ENCODE measurements at places on chromosomes 1 and 21. TPM values are rescaled to one million over a fixed set of nuclear protein-coding genes. Genes with fewer than 3 reads are reported as not detected.

CTTNBP2NL gene
- 0.07 TPM for total RNA-seq

- DNase-seq, result no peak
Measured at GRCh38 chr21:34132926-34133325, 59.5 kb downstream of the MRPS6 start.

SLC2A5 gene
- not detected for total RNA-seq

DNA sequence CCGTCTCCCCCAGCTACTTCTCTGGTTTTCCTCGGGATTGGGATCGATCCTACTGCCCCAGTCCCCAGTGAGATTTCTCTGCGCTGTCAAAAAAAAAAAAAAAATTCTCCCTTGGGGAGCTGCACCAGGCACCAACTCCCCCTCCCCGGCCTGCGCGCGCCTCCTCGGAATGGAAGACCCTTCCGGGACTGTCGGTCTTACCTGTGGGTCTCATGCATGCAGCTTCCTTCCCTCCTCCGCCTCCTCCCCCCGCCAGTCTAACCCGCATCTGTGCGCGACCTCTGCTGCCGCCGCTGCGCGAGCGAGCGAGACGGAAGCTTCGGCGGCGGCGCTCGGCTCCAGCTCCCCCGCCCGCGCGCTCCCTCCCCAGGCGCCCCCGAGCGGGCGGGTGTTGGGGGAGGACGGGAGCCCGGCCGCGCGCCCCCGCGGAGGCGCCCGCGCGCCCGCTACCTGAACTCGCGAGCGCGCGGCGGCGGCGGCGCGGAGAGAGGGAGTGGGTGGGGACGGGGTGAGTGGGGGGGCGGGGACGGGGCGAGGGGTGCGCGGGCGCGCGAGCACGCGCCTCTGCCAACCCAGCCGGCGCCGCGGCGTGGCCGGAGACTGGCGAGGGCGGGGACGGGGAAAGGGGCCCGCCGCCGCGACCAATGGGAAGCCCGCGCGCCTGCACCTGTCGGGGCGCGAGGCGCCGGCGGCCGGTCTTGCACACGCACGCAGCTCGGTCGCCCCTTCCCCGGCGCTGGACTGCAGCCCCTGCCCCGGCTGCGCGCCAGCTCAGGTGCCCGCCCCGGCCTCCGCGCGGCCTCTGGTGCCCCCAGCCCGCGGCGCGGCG is at the start of gene SUSD4:
Gene SUSD4 (minus strand): TSS at position 321 of the 829 bp plus-strand sequence. CDS start 751 bp downstream, outside the sequence.
- peak; percentile 87 for DNase-seq

DNA sequence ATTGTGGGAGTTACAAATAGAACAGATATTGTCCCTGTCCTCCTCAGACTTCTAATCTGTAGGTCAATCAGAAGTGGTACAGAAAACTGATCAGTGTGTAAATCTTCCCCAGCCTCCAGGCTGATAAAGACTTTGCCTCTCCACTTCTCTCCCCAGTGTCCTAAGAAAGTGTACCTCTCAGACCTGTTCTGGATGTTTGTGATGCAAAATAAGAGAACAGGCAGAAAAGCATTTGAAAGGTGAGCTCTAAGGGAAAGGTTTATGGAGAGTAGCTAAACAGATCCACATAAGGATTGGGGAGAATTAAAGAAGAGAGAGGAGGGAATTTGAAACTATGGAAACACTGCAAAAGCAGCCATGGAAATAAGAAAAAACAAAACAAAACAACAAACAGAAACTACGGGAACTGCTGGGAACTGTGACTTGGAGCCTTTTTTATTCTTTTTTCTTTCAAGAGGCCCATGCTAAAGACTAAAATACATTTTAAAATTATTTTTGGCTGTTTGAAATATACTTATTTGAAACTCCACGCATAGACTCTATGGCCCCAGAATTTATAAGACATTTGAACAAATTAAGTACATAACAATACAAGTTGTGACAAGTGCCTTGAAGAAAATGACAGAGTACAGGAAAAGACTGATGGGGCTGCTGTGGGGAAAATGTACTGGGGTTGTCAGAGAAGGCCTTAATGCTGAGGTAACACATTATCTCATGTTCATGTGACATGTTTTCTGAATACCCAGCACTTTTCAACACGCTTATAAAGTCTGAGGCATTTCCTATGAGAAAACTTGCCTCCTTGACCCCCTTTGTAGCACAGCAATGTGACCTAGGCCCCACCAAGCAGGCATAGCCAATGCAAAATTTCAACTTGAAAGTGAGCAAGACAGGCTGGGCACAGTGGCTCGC is 51.2 kb downstream of the TRAF5 start:
- no peak for DNase-seq

GRCh38 chr1:30698401-30698981 is 24.9 kb downstream of the MATN1 start:
- no peak for DNase-seq

GRCh38 chr1:57848406-57848805 is 424.5 kb upstream of the DAB1 start:
- DNase-seq, result no peak

DNA sequence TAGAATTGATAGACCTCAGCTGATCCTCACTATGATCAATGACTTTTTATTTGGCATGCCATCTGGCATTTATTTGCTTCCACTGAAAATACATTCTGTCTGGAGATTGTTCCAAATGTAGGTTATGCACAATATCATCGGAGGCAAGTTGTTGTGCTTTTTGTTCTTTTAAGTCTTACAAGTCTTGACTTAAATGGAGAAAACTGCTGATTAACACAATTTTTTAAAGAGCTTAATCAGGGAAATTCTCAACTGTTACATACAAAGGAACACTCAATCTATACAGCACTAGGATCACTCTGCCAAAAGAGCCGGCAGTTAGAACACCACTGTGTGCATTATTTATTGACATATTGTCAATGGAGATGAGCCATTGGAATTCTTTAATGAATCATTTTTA is 19.2 kb downstream of the CYYR1 start:
- no peak for DNase-seq

DNA sequence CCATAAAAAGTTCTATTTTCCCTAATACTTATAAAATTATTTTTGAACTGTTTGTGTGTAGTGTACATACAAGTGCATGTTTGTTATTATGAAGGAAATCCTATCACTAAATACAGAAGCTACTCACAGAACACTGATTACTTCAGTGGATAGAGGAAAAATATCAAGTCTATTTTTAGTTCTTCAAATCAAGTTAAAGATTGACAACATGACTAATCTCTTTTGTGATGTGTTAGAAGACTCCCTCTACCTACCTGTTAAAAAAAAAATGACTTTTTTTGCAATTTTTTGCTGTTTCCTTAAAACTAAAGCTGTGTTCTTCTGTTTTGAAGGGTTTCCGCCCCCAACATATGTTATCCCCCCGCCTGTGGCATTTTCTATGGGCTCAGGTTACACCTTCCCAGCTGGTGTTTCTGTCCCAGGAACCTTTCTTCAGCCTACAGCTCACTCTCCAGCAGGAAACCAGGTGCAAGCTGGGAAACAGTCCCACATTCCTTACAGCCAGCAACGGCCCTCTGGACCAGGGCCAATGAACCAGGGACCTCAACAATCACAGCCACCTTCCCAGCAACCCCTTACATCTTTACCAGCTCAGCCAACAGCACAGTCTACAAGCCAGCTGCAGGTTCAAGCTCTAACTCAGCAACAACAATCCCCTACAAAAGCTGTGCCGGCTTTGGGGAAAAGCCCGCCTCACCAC is 45.5 kb downstream of the NCF2 start:
- DNase-seq, result no peak

DNA sequence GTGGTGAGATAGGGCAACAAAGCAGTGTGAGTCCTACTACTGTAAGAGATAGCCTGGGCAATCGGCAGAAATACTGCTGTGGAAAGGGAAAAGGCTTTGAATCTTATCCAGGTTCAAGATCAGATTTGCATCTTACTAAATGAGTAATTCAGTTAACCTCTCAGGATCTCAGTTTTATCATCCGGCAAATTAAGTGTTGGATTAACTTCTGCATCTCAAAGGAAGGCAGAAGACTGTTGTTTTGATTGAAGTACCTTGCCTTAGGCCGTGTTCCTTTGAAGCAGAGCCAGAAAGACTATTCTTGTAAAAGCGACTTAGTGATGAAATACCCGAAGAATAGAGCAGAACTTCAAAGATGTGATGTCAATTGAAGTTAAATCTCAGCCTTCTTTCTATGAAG is 612.9 kb upstream of the USP24 start:
- no peak for DNase-seq

GRCh38 chr1:31618916-31619846 is 1.7 kb downstream of the HCRTR1 start:
- DNase-seq, result no peak

FAM131C gene
- not detected for total RNA-seq

- DNase-seq, result no peak
Measured at GRCh38 chr1:55580845-55581332, 365.7 kb upstream of the USP24 start.

GRCh38 chr1:206895325-206895724 is 1.9 kb upstream of the IL24 start:
- DNase-seq, result no peak

- no peak for DNase-seq
Measured at GRCh38 chr1:119015547-119015946, 27.4 kb upstream of the TBX15 start.

- DNase-seq, result no peak
Measured at GRCh38 chr1:56533621-56534020, 45.7 kb downstream of the PLPP3 start.

HTR6 gene
- 0.18 TPM for total RNA-seq

SLC9C2 gene
- not detected for total RNA-seq

DNM3 gene
- total RNA-seq, result 3.3 TPM

GRCh38 chr21:35476621-35477395 is 427.7 kb upstream of the RUNX1 start:
- no peak for DNase-seq

AMY2B gene
- 30.9 TPM for total RNA-seq

DNA sequence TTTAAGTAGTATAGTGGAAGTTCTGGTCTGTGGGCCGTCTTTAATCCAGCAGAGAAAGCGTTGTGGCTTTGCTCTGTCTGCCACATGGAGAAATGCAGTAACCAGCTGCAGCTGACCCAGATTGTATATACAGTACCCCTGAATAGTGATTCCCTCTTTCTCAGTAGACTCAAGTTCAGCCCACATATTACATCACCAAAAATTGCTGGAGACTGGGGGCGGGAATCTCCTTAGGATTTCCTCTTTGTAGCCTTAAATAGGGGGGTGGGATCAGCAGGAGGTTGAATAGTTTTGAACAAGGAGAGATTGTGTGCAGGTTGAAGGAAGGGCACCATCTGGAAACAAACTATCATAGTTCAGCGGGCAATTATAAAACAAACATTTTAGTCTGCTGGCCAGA is at the start of gene ANGPTL1:
Gene ANGPTL1 (minus strand): TSS at position 134 of the 400 bp plus-strand sequence. CDS start 5,301 bp downstream, outside the sequence.
- DNase-seq, result no peak

DNA sequence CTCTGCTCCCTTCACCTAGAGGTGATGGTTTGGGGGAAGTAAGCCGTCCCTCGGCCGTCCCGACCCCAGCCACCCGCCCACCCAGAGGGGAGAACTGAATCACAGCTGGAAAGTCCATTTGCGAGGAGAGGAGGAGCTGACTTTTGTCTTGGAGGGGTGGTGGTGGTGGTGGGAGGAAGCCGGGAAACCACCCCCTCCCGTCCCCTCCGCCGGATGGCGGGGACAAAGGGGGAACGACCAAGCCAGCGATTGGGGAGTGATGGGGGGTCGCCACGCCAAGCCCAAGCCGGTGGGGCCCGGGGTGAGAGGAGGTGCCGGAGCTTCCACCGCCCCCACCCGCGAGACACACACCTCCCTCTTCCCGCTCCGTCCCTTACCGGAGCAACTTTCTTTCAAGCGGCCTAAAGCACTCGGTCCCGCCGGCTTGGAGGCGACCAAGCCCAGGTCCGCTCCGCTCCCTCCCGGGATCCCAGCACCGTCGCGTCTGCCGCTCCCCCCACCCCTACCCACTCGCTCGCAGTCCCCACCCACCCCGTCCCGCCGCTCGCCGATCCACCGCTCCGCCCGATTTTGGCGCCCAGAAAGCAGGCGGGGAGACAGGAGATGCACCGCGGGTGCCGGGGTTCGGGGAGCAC is 540 bp downstream of the ARHGEF2 start:
- DNase-seq, result peak; percentile 63

All from natural killer cell (primary cell).